Amygdala (tissue), 56 donors: ENCODE measurements at places on chromosomes 11 and 22.
A peak's percentile ranks its signal among the peaks of the same experiment; 100 is the strongest.

DNA sequence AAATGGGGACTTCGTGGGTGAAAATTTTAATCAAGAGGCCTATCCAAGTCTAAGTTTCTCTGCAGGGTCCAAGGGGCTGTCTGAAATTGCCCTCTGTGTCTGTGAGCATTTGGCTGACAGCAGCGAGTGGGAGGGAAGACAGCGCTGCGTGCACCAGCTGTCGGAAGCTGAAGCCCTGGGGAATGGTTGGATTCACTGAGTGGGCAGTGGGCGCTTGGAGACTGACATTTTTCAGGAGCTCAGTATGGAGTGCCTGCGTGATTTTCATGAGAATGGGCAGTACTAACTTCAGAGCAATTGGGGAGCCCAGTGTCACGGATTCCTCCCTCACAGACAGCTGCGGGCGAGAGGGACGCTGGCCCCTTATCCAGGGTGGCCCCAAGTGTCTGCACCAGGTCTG is 388.8 kb upstream of the B3GAT1 start:
- no peak for DNase-seq

GRCh38 chr22:38031491-38031890 is 25.7 kb upstream of the PICK1 start:
- peak; percentile 38 for DNase-seq

DNA sequence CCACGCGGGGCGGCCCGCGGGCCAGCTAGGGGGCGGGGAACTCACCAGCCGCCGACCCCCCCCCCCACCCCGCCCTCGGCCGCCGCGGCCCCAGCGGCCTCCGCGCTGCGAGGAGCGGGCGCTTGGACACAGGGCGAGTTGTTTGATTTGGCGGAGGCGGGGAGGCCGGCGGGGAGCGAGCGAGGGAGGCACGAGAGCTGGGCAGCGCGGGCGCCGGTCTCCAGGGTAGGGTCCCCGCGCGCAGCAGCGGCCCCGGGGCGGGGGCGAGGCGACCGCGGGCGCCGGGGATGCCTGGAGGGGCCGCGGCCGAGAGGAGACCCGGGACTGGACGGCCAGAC is 64.4 kb downstream of the NAV2 start:
- DNase-seq = peak; percentile 26

DNA sequence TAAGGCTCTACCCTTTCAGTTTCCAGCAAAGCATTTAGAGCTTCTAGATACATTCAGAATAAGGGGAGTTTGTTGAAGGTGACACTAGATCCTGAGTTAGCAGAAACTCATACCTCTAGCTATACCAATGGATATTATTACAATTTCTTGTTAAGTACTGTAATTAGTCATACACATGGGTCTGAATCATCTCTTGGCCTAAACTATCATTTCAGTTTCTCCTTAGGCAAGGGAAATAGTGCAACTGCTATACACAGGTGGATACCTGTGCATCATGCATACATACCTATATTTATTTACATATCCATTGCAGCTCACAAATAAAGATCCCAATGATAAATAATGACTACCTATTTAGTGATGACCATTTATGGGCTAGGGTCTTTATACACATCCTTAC is 45.1 kb upstream of the PAX6 start:
- no peak for DNase-seq

- DNase-seq = no peak
These were observed 45.8 kb downstream of the PC start for GRCh38 chr11:66912361-66912760.
